ENCODE measurements at places on chromosomes 6 and 20.

GRCh38 chr6:114559419-114559818 lies 216.6 kb upstream of the HS3ST5 start:
- no peak for DNase-seq

GRCh38 chr6:158185729-158186456 lies 17.7 kb downstream of the GTF2H5 start:
- no peak for DNase-seq

DNA sequence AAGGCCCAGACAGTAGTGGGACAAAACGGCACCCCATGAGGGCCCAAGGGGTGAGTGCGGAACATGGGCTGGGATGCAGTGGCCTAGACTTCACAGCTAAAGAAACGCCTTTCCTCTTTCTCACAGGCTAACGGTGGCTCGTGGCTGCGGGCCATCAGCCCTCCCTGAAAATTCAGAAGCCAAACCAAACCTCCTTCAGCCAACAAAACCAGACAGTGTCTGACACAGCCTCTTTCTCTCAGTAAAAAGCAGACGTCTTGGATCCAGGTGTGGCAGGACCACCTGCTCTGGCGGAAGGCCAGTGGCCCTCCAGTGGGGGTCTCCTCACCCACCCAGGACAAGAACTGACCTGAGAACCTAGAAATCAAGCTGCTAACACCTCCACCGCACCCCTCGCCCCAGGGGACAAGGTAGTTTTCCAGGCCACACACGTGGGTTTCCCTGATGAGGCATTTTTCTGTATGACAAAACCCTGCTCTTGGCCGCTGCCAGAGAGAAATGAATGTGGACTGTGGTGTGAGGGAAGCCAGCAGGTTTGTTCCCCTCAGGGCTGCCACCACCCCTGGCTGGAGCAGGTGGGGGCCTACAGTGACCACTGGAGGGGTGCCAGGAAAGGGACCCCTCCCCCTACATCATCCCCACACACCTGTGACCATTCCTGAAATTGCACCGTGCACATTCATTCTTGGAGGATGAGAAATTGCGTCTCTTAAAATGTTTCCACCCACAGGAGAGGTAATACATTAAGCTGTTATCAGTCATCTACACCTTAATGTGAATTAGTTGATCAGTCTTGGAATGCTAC lies 76.8 kb upstream of the PIM1 start:
- DNase-seq: peak; percentile 62

DNA sequence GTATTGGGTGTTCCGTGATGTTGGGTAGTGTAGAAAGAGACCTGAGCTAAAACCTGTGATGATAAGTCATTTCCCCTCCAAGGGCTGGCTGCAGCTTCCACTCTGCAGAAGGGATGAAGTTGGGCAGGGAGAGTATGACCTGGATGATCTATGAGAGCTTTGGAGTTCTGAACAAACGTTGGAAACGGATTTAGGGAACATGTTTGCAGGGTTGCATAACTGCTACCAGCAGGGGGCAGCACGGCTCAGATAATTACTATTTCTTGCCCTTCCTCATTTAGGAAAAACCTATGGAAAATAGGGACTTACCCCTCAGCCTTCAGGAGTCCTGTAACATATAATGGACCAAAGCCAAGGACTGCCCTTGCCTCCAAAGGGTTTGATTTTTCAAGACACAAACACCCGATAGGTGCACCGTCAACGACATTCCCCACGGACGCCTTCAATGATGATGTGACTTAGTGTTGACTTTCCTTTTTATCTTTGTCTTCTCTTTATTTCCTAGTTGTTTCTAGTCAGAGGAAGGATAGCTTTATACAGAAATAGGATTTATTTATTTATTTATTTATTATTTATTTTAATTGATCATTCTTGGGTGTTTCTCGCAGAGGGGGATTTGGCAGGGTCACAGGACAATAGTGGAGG lies 164.9 kb upstream of the SASH1 start:
- DNase-seq: peak; percentile 88

- no peak for DNase-seq
Observed at GRCh38 chr20:8000796-8001195, 18.8 kb downstream of the TMX4 start.

DNA sequence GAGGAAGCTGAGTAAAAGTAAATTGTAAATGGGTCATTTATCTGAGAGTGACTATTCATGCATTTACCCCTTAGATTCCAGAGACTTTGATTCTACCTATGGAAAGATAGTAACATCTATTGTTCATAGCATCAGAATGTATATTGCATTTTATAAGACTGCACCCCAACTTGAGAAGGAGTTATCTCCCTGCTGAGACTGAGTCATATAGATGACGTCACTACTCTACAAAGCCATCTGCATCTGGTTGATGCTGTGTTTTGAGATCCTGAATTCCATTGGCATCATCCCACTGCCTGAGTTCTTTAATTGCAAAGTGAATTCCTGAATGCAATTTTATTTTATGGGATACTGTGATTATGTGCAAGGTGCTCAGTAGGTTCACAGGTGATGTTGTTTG lies 444.0 kb upstream of the SLC35B3 start:
- no peak for DNase-seq

GRCh38 chr6:31727717-31728671 lies 1.1 kb downstream of the DDAH2 start:
- DNase-seq: no peak

DNA sequence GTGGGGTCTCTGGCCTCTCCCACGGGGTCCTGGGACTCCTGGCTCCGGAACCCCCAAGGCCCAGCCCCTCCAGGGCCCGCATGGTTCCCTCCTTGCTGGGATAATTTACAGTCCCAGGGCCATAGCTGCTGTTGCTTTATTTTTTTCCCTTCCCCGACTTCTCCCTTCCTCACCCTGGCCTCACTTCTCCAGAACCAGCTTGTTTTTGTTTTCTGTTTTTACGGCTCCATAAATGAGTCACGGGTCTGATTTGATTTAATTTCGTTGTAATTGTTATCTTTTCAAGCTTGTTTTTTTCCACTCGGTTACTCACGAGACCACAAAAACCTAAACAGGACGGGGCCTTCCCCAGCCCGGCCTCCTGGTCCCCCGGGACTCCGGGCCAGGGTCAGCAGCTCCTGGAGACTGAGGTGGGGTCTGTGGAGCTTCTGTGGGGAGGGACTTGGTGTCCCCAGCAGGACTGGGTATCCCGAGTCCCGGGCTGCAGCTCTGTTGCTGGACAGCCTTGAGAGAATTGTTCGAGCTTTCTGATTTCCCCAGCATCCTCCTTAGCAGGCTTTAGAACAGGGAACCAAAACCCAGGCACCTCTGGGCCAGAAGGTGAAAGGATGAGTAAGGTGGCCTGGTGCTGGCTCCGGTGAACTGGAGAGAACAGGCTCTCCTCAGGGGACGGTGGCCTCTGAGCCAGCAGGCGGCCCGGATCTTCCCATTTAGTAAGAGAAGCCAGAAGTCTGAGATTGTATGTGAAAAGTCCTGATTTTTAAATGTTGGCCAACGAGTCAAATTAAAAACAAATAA lies 94.9 kb downstream of the CEBPB start:
- no peak for DNase-seq

Data from sciatic nerve (tissue), 2 donors.